Ecto neural progenitor cell (in vitro differentiated cells): ENCODE measurements at places on chromosomes 2 and 18.

DNA sequence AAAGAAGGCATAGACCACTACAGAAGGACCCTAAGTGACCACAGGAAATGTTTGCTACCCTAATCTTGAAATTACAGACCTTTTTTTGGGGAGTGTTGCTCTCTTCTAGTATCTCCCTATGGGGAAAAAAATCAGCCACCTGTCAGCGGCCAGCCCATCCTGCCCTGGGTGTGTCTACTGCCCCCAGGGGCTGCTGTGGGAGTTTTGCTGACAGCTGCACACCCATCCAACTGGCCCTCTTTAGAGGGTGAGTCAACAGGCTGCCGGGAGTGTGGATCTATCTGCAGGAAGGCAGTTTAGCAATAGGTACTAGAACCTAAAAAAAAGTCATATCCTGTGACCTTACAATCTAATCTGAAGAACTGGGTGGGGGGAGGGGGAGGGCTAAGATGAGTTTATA, 796 bp upstream of the DYSF start:
- DNase-seq, result no peak

DNA sequence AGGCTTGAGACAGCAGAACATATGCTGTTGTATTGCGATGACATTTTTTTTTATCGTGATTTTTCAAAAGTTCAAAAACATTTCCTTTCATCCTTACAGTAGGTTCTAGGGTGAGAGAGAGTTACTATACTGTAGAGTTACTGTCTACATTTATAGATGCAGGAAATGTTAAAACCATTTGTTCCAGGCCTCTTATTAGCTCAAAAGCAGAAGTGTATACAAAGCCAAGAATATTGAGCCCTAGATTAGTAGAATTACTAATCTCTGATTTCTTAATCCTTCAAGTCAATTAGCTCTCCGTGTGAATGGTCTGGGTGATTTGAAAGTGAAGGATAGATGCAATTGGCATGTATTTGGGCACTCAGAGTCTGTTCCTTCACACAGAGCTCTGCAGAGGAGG, 73.1 kb downstream of the MAPRE2 start:
- no peak for DNase-seq

GRCh38 chr18:8303151-8303755, 306.0 kb upstream of the RAB12 start:
- no peak for DNase-seq

DNA sequence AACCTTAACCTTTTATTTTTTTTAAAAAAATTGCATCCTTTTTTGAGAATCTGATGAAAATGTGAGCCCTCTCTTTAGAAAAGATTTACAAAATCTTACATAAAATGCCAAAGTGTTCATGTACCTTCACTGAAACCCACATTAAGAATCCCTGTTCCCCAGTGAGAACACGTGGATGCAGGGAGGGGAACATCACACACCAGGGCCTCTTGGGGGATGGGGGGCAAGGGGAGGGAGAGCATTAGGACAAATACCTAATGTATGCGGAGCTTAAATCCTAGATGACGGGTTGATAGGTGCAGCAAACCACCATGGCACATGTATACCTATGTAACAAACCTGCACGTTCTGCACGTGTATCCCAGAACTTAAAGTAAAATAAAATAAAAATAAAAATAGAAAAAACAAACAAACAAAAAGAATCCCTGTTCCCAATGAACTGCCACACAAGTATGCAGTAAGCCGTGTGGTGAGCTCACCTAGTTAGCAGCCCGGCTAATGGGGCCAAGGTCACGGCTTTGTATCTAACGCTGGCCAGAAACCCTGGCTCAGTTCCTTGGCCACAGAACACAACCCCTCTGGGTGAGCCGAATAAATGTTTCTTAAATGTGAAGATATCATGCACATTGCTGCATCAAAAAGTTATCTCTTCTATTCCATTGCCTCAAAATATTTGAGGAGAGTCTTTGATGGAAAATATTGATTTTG, 41.4 kb downstream of the CHST9 start:
- DNase-seq, result no peak

DNA sequence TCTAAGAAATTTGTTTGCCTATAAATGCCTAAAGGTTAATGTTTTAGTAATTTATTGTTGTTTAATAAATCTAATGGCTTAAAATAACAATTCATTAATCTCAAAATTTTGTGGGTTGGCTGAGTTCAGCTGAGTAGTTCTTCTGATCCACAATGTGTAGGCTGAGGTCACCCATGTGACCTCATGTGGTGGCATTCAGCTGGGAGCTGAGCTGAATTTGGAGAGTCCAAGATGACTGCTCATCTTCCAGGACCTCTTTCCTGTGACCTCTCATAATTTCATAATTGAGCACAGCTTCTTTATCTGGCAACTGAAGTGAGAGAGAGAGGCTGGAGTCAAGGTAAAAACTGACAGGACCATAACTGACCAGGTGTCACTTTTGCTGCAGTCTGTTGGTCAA, 132.4 kb downstream of the TXNL1 start:
- DNase-seq, result no peak

- no peak for DNase-seq
Observed at GRCh38 chr2:178109813-178110212, 2.4 kb upstream of the RBM45 start.

DNA sequence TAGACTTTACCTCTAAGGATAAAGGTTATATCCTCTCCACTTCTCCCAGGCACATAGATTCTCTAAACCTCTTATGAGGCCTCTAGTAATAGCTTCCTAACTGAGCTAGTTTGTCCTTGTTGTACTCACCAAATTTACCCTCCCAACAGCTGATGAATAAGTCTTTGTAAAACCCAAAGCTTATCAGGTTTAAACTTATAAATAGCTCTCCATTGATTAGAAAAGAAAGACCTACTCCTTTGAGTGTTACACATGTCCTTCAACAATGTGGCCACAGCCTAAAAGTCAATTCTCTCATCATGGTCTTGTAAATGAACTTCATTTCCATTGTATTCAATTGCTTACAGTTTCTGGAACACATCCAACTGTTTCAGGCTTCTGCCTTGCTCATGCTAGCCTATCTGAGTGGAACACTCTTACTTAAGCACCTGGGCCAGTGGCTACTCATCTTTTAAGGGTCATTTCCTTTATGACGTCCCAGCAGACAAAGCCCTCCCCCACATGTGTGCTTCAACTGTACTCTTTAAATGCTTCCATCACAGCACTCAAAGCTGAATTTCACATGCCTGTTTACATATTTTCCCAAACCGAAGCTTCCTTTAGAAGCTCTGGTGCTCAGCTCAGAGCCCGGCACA, 131.6 kb downstream of the CDH2 start:
- DNase-seq, result no peak

- no peak for DNase-seq
Observed at GRCh38 chr2:153967248-153967973, 95.7 kb downstream of the GALNT13 start.

DNA sequence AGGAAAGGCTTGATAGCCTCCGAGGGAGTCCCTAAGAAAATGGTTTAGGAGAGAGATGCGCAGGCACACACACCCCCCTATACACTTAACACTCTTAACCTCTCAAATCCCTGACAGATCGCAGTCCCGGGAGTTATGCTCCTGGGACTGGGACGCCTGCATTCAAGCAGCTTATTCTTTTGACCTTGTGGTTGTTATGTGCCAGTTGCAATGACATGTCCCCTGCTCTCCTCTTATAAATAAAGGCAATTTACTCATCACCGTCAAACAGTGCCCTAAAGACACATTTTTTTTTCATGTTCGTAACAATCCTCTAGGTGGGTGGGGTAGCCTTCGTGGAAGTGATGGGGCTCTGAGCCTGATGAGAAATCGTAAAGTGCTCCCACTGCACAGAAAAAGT, 162.2 kb downstream of the LRRC30 start:
- no peak for DNase-seq
